Fibroblast of skin of right quadriceps (primary cell): ENCODE measurements at places on chromosomes 16 and 17.

- DNase-seq, result no peak
These were observed 7.0 kb downstream of the ZC3H18 start for GRCh38 chr16:88577166-88577565.

- DNase-seq, result no peak
These were observed 69.5 kb downstream of the PARN start for GRCh38 chr16:14560523-14560922.

DNA sequence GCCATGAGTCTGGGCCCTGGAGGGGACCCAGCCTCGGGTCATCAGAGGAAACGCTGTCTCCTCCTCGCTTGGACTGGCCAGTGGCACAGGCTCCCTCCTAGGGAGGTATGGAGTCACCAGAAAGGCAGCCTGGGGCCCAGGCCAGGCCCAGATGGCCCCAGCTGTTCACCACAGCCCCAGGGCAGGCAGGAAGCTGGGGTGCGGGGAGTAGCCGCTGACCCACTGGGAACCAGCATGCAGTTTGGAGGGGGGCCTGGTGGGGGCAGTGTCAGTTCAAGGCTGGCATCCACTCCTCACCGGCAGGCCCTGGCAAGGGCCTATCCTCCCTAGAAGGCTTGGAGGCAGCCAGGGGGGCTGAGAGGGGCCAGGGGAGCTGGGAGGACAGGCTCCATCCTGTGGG lies 48.8 kb downstream of the SDK2 start:
- DNase-seq, result no peak

DNA sequence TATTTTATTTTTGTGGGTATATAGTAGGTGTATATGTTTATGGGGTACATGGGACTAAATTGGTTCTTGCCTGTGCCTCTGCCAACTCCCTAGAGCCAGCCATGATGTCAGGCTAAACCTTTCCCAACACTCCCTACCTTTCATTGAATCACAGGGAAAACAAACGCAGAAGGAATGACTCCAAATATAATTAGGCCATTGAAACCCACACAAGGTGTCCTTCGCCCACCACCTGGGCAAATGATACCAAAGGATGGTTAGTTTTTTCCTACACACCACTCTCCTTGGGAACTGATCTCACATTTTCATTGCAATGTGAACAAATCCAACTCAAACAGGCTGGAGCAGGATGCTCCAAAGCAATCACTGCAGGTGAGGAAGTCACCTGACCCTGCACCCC lies 27.5 kb downstream of the WSB1 start:
- no peak for DNase-seq

DNA sequence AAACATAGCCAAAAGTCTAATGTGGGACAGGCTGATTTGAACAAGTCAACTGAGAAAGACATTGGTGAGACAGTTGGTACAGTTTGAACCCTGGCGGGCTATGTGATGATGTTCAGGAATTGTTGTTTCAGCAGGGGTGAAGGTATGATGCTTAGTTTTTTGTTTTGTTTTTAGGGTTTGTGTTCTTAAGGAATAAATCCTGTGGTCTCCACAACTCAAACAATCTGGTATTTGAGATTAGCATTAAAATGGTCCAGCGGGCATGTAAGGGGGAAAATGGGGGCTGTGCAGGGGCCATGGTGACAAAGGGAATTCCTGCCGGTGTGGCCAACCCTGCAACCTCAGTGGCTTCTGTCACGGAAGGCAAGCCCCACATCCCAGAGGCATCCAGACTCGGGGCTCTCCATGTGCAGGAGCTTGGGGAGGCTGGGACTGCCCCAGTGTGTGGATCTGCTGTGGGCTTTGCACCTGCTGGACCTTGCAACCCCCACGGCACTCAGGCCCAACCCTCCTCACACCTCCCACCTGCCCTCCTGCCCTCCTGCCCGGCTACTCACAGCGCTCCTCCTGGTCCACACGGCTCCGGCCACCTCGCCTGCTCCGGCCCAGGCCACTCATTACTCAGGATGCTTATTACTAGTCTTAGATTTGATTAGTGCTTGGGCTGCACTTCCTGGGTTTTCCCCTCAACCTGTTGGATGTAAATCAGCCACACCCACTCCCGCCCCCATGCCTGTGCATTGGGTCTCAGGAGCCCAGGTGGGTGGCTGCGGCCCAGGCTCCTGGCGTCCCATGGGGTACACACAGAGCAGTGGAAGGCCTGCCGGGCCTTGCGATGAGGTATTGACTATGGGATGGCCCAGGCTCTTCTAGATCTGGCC lies at the start of gene TNFRSF13B:
Gene TNFRSF13B, minus strand, starts transcription at position 661 of the 881 bp plus-strand sequence. Its CDS starts 43 bp downstream, at position 618.
- no peak for DNase-seq

GRCh38 chr17:49624896-49625295 lies 49.2 kb downstream of the NXPH3 start:
- DNase-seq, result peak; percentile 41

DNA sequence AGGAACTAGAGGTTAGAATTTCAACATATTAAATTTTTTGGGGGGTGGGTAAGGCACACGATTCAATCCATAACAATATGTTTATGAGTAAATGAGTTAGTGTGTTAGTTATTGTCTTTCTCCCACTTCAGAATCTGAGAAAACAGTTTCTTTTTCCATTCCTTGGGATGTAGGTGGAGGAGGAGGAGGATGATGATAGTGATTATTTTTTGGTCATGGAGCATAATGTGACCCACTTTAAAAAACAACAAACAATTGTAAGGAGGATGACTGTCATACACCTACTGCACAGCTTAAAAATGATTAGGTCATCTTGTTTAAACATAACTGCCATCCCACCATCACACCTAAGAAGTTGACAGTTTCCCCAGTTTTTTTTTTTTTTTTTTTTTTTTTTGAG lies 148.7 kb downstream of the CDRT15L2 start:
- no peak for DNase-seq

- no peak for DNase-seq
These were observed 13.7 kb downstream of the DNAH17 start for GRCh38 chr17:78563189-78564145.

- DNase-seq, result no peak
These were observed 298.2 kb downstream of the HAPSTR1 start for GRCh38 chr16:9389543-9390207.

DNA sequence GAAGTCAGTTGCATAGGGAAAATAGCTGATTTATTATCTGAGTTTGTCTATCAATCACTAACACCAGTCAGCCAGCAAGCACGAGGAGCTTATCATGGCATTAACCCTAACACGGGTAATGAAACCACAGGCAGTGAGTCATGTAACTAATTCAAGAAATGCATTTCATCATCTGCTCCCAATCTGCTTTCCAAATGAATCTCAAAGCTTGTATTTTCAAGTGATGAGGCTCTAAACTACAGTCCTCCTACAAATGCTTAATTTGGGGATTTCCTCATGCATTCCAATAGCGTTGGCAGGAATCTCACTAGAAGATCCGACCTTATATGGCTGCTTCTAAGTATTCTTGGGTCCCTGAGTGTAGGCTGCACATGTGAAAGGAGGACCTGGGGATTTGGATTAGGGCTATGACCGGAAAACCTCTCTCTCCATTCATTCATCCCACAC lies 118.4 kb upstream of the HSBP1 start:
- peak; percentile 99 for DNase-seq

DNA sequence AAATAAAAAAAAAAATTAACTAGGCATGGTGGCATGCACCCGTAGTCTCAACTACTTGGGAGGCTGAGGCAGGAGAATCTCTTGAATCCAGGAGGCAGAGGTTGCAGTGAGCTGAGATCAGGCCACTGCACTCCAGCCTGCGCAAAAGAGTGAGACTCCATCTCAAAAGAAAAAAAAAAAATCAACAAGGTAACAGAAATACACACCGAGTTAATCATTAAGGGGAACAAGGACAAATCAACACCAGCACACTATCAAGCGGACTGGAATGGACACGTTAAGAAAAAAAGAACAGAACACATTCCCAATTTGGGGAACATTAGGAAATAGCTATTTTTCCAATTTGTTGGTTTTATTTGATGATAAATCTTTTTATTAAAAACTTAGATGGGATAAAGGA lies 28.4 kb upstream of the GLG1 start:
- no peak for DNase-seq

GRCh38 chr17:40563220-40564052 lies 1.8 kb downstream of the CCR7 start:
- no peak for DNase-seq

- peak; percentile 30 for DNase-seq
These were observed 170.7 kb downstream of the NTN1 start for GRCh38 chr17:9192010-9192409.

GRCh38 chr17:28367641-28368305 lies 2.3 kb downstream of the VTN start:
- DNase-seq, result no peak

- DNase-seq, result peak; percentile 59
These were observed 62.1 kb downstream of the RMI2 start for GRCh38 chr16:11407047-11407982.

GRCh38 chr16:25060920-25061319 lies 45.8 kb upstream of the ARHGAP17 start:
- peak; percentile 25 for DNase-seq

DNA sequence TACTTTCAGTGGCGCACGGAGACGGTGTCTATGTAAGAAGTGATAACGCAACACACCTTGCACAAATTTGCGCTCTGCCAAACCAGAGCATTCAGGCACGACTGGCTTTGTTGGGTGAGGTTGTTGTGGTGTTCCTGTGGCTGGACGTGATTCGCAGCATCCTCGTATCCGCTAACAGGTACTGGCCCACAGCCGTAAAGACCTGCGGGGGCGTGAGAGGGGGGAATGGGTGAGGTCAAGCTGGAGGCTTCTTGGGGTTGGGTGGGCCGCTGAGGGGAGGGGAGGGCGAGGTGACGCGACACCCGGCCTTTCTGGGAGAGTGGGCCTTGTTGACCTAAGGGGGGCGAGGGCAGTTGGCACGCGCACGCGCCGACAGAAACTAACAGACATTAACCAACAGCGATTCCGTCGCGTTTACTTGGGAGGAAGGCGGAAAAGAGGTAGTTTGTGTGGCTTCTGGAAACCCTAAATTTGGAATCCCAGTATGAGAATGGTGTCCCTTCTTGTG lies 510.9 kb downstream of the KCNJ18 start:
- no peak for DNase-seq

DNA sequence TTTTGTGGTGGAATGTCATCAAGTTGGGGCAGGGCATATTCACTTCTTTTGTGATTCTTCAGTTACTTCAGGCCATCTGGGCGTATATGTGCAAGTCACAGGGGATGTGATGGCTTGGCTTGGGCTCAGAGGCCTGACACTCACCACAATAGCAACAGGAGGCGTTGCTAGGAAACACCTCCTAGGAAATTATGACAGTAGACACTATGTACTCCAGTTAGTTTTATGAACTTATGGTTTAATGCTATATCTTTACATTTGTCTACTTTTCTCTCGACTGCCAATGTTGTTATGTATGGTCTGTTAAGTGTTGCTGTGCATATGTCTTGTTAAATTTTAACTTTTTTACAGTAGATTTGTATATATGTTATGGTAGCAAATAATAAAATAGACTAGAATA lies 788.7 kb upstream of the GOT2 start:
- no peak for DNase-seq

- DNase-seq, result no peak
These were observed 9.8 kb upstream of the TBX2 start for GRCh38 chr17:61389670-61390478.

DNA sequence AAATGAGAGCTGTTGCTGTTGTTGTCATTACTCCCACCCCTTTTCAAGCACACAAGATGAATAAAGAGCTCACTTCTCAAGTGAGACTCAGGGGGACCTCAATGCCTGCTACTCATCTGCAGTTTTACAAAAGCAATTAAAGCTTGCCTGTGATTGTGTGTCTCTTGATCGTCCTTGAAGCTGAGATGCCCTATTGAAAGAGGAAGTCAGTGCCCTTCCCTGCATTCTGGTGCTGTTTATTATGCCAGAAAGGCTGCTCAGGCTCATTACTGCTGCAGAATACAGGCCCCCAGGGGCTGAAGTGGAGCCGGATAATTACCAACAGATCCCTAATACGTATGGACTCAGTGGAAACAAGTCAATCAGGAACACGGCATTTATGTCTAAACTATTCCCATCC lies 147.2 kb downstream of the HS3ST2 start:
- DNase-seq, result no peak

DNA sequence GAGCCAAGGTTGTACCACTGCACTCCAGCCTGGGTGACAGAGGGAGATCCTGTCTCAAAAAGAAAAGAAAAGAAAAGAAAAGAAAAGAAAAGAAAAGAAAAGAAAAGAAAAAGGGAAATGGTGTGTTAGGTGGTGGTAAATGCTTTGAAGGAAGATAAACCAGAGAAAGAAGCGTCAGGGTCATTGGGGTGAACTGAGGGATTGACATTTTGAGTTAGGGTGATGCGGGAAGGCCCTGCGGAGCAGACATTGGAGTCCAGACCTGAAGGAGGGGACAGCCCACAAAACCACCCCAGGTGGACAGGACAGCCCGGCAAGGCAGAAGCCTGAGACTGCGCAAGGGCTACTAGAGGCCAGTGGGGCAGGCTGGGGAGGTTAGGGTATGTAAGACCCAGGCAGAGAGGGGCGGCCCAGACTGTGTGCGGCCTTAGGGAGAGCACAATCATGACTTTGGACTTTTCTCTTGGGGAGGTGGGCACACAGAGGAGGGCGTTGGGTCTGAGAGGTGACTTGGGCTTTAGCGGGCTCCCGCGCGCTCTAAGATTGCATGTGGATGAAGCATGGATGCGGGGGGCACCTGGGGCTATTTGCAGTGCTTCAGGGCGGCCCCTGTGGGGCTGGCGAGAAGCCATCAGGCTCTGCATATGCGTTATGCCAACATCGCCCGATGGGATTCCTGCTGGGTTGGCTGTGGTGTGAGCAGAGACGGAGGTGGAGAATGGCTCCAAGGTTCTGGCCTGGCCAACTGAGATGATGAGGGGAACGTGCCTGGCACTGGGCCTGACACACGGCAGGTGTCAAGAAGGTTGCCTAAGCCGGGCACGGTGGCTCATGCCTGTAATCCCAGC lies 3.3 kb upstream of the GAA start:
- DNase-seq, result no peak

DNA sequence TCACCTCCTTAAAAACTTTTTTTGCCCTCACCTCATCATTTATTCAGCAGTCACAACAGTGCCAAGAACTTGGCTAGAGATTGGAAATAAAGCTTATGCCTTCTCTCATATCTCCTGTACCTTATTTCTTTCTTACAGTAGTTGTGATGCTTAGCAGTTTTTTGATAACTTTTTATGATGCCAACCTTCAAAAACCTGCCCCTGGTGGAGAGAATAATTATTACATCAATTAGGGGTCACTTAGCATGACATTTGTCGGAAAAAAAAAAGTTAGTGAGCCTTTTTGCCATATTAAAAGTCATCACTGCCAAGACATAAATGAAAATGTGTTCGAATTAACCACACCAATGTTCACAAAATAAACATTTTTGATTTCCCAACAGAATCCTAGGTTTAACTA lies 296.6 kb downstream of the WWOX start:
- no peak for DNase-seq

GRCh38 chr16:74064120-74064735 lies 232.4 kb upstream of the PSMD7 start:
- DNase-seq, result peak; percentile 28

- no peak for DNase-seq
These were observed 91.6 kb upstream of the C17orf78 start for GRCh38 chr17:37284191-37284590.

- DNase-seq, result peak; percentile 33
These were observed 102.8 kb upstream of the AXIN2 start for GRCh38 chr17:65664266-65664665.

GRCh38 chr16:78097548-78097947 lies 1.9 kb upstream of the WWOX start:
- no peak for DNase-seq

GRCh38 chr16:85492295-85492864 lies 120.7 kb upstream of the GSE1 start:
- DNase-seq, result no peak
